Stimulated activated CD8-positive, alpha-beta memory T cell treated with anti-CD3 and anti-CD28 coated beads, Interleukin-4, amount 100 ng/mL, for 24 hours (primary cell): ENCODE measurements at places on chromosomes 5 and 9.
A peak's percentile ranks its signal among the peaks of the same experiment; 100 is the strongest.

DNA sequence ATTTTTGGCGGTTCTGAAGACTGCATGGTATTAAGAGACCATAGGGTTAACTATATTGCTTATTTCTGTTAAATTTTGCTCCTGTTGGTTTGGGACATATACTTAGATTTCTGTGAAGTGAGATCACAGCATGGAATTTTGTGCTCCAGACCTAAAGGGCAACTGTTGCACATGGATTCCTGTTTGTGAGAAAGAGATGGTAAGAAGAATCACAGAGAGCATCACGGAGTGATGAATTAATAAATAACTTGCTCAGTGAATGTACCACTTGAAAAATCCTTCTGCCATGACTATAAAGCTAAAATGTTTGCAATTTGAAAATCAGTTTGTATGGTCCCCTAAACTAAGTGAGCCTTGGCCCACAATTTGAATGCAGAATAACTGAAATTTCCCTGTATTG, 4.5 kb downstream of the PSAT1 start:
- DNase-seq, result no peak

DNA sequence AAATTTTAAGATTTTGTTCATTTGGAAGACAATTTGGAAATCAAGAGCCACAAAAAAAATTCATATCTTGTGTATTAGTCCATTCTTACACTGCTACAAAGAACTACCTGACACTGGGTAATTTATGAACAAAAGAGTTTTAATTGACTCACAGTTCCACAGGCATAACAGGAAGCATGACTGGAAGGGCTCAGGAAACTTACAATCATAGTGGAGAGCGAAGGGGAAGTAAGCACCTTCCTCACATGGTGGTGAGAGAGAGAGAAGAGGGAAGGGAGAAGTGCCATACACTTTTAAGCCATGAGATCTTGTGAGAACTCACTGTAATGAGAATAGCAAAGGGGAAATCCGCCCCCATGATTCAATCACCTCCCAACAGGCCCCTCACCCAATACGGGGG, 274.4 kb downstream of the KCNN2 start:
- DNase-seq, result no peak

GRCh38 chr5:61304590-61305381, 27.3 kb upstream of the ZSWIM6 start:
- DNase-seq, result no peak

- no peak for DNase-seq
These were observed 114.7 kb upstream of the RIOK2 start for GRCh38 chr5:97297704-97298091.

DNA sequence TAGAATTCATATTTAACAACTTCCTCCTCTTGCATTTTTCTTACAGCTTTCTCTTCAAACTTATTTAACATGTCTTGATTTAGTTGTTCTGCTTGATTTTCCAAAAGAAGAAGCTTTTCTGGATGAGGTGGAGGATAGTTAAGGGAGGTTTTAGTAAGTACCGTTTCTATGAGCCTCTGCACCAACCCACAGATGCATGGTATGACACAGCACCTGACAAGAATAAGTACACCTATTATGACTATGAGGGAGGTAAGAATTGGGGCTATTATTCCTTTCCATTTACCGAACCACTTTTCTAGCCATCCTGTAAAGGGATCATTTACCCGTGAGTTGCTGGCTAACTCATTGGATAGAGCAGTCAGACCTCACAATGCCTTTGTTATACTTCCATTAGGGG, 2.5 kb upstream of the HMGCS1 start:
- no peak for DNase-seq

GRCh38 chr9:94929369-94929756, 202.9 kb downstream of the AOPEP start:
- DNase-seq, result no peak

DNA sequence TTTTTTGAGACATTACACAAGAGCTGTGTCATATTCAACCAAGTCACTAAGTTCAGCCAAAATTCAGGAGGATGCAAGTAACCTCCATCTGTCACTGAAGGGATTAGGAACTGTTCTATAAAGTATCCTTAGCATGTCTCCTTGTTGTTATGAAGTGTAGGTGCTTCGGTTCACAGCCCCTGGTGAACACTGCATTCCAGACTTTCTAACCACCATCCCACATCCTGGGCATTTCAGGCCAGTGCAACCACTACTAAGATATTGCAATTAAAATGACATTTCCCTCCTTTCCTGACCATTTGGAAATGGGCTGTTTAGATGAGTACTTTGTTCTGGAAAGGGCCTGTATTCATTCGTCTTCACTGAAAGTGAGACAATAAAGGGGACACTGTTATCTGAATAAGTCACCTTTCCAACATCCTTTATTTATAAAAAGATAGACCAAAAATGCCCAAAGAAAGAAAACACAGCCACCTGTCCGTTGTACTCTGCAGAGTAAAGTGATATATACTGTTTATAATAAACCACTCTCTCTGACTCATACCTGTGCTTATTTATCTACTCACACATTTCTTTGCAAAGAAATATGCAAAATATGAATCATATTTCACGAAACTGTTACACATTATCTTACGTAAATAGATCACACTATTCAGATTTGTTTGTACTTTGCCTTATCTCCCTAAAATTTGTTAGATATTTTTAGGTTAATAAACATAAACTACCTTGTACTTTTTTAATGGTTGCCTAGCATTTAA, 861.9 kb downstream of the CDH18 start:
- no peak for DNase-seq

DNA sequence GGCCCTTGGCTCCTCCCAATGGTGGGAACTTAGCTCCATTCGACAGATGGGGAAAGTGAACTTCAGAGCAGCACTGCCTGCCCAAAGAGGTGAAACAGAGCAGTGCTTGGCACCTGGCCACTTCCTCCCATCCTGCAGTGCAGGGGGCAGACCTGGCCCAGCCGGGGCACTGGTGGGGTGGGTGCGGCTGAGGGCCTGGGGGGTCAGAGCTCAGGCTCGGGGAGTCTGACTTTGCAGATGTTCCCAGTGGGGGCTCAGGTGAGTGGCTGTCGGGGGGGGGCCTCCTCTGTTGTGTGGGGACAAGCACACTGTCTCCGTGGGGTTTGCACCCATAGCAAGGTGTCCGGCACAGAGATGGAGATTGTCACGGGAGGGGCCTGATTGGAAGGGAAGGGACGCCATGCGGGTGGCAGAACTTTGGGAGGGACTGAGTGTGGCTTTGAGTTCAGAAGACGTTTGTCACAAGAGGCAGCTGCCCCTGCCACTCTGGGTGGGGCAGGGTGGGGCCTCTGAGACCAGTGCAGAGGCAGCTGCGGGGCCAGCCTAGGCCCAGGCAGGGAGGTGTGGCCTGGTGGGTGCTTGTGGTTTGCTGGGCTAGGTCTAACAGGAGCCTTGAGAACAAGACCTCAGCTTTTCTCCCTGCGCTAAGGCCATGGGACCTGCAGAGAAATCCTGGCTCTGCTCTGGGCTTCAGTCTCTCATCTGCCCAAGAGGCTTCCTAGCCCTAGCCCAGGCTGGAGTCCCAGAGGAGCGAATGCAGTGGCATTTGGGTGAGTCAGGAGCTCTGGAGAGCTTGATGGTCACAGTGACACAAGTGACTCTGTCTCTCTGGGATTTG, 2.5 kb downstream of the MYMK start:
- no peak for DNase-seq

GRCh38 chr5:179697993-179698934, 503 bp upstream of the CANX start:
- DNase-seq, result peak; percentile 98

GRCh38 chr5:2167671-2168070, 284.9 kb upstream of the IRX4 start:
- no peak for DNase-seq

- DNase-seq, result no peak
These were observed 122.7 kb downstream of the ST8SIA4 start for GRCh38 chr5:100780376-100780870.

GRCh38 chr5:115770466-115770865, 46.0 kb downstream of the CDO1 start:
- no peak for DNase-seq

DNA sequence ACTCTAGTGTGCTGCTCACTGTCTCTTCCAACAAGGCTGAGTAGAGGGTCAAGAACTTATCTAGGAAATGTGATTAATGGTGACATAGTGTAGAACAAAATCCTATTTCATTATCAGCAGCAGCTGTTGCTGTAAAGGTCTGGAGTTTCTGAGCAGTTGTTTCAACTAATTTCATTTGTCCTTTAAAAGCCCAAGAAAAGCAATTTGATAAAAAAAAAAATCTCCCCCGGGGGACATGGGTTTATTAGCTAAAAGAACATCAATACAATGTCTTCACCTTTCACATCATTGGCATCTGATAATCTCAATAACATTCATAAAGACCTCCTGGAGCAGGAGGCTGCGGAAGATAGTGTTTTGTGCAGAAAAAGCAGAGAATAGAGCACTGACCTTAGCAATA, 468.1 kb downstream of the KCTD16 start:
- DNase-seq, result no peak

GRCh38 chr9:5095795-5096194, 89.6 kb downstream of the INSL6 start:
- DNase-seq, result no peak

DNA sequence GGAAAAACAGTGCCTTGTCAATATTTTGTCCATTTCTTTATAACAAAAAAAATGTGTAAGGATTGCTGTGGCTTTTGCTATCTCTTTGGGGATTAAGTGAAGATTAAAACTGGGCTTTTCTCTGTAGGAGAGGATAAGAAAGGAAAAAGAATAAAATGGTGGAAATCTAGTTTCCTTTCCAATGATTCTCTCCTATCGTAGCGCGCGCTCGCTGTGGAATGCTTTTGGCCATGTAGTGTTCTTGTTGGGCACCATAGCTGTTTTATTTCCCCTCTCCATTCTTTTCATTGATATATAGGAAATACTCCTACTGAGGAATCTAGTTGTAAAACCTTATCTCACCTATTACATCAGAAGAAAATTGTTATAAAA, 1.5 kb downstream of the STXBP1 start:
- DNase-seq, result no peak

- no peak for DNase-seq
These were observed 16.0 kb downstream of the OR13J1 start for GRCh38 chr9:35854091-35854762.

GRCh38 chr5:55665065-55665464, 47.1 kb downstream of the SLC38A9 start:
- no peak for DNase-seq

DNA sequence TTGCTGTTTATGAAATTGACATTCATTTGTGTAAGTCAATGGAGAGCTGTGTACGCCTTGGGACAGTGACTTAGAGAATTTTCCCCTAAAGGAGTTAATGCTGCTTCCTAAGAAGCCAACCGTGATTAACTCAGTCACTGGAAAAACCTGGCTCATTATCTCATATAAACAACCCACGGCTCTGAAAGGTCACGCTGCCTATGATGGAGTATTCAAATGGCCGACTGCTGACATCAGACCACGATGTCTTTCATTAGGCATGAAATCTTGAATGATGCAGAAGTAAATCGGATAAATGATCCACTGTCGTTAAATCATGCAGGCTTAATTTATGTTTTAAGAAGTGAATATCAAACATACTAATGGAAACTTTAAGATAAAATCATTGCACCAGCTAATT, 603.7 kb downstream of the RAB3C start:
- DNase-seq, result no peak

DNA sequence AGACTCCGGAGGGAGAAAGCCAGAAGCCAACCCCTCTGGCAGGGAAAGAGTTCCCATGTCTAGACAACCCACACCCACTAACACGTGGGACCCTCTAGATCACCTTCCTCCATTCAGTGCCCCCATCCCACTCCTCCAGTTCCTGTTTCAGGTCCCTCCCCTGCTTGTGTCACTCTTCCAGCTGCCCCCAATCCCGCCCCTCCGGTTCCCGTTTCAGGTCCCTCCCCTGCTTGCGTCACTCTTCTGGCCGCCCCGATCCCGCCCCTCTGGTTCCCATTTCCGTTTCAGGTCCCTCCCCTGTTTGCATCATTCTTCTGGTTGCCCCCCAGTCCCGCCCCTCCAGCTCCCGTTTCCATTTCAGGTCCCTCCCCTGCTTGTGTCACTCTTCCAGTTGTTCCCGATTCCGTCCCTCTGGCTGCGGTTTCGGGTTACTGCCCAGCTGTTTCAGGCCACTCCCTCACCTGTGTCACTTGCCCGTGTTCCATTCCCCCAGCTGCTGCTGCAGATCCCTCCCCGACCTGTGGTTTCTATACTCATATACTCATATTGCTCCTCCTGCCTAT, 64.8 kb upstream of the RANBP6 start:
- DNase-seq, result peak; percentile 57

GRCh38 chr9:125744616-125745015, 2.6 kb upstream of the PBX3 start:
- no peak for DNase-seq

DNA sequence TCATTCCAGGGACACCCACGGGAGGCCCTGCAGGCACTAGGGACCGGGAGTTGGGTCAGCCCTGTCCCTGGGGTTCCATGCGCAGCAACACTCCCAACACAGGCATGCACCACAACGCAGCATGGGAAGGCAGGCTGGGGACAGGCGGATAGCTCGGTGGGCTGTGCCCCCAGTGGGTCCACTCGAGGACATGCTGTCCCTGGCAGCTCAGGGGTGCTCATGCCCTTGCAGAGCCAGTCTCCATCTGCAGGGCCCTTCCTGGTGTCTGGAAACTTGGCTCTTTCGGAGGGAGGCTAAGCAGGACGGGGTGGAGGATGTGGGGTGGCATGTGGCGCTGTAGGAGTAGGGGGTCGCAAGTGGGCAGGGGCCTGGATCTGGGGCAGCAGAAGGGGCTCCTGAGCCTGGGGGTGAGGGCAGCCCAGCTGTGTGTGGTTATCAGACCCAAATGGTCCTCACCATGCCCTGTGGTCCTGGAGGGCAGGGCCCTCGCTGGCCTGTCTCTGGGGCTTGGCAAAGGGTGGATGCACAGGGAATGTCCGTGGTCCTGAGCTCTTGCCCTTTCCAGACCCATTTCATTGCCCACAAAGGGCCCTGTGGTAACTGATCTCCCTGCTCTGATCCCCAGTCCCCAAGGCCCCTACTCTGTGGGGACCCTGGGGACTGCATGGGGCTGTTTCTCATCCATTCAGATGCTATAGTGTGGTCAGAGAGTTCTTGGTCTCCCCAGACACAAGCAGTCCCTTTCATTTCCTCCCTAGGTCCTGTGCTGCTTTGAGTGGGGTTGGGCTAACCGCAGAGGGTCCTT, 90.3 kb upstream of the PHYKPL start:
- DNase-seq, result no peak

- DNase-seq, result no peak
These were observed 57.1 kb downstream of the DOCK2 start for GRCh38 chr5:169694091-169694625.

GRCh38 chr5:176425791-176426190, 9.5 kb upstream of the CLTB start:
- no peak for DNase-seq

- DNase-seq, result no peak
These were observed 446.2 kb upstream of the TRPC7 start for GRCh38 chr5:136811551-136811950.
